Spinal cord (tissue), 10 donors: ENCODE measurements at places on chromosomes 2 and 18. TPM values are rescaled to one million over a fixed set of nuclear protein-coding genes. Genes with fewer than 3 reads are reported as not detected.

REEP1 gene
- polyA plus RNA-seq: 110 TPM

GRHL1 gene
- polyA plus RNA-seq: 10.1 TPM

LAMA1 gene
- 55.2 TPM for polyA plus RNA-seq

ZSWIM2 gene
- 0.55 TPM for polyA plus RNA-seq

CMPK2 gene
- 6.6 TPM for polyA plus RNA-seq

KCNF1 gene
- 19.7 TPM for polyA plus RNA-seq

TUBB8B gene
- 0.65 TPM for polyA plus RNA-seq

CLEC4F gene
- not detected for polyA plus RNA-seq

NAT8 gene
- polyA plus RNA-seq: 1.5 TPM

CHRNG gene
- 0.35 TPM for polyA plus RNA-seq

CIB4 gene
- not detected for polyA plus RNA-seq

SGPP2 gene
- 5.2 TPM for polyA plus RNA-seq

CPSF3 gene
- 35.0 TPM for polyA plus RNA-seq

KLHL14 gene
- 12.5 TPM for polyA plus RNA-seq

IWS1 gene
- polyA plus RNA-seq: 48.3 TPM

CDH19 gene
- polyA plus RNA-seq: 1.8 TPM

LONRF2 gene
- polyA plus RNA-seq: 35.1 TPM

CUL3 gene
- 107 TPM for polyA plus RNA-seq
